ENCODE measurements at places on chromosomes 2 and 18.

- DNase-seq: no peak
Measured at GRCh38 chr2:105391058-105391627, 7.7 kb downstream of the FHL2 start.

- DNase-seq: no peak
Measured at GRCh38 chr18:38386146-38386545, 820.5 kb upstream of the CELF4 start.

- no peak for DNase-seq
Measured at GRCh38 chr18:54734059-54734458, 94.2 kb upstream of the RAB27B start.

GRCh38 chr2:101200676-101201075 lies 49.5 kb upstream of the TBC1D8 start:
- no peak for DNase-seq

- DNase-seq: no peak
Measured at GRCh38 chr2:152473151-152473857, 138.3 kb downstream of the FMNL2 start.

DNA sequence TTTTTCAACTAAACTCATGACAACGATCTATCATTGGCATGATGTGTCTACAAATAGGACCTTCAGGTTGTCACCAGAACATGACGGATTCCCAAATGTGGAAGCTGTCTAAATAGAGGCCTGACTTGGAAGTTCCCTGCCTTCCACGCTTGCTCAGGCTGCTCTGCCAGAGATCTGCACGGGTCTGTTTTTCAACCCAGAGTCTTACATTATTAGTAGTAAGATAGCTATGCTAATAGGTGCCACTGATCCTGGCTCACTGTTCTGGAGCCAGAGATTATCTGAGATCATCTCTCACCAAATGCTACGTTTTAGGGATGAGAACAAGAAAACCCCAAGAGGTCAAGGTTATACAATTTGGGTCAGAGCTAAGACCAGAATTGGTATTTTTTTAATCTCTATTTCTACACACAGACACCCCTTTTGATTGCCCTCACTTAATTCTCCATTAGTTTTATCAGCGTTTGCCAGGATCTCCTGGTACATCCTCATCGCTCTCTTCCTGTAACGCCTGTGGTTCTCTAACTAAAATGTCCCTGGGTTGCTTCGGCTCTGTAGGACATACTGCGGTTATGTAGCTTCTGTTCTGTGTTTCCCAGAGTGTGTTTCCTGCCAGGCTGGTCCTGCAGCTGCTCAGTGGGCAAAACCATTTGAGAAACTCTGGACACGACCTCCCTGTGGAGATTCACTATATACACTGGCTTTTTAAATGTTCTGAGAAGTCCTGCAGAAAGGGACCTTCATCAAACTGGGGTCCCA lies 5.7 kb downstream of the CDC42EP3 start:
- DNase-seq: no peak

DNA sequence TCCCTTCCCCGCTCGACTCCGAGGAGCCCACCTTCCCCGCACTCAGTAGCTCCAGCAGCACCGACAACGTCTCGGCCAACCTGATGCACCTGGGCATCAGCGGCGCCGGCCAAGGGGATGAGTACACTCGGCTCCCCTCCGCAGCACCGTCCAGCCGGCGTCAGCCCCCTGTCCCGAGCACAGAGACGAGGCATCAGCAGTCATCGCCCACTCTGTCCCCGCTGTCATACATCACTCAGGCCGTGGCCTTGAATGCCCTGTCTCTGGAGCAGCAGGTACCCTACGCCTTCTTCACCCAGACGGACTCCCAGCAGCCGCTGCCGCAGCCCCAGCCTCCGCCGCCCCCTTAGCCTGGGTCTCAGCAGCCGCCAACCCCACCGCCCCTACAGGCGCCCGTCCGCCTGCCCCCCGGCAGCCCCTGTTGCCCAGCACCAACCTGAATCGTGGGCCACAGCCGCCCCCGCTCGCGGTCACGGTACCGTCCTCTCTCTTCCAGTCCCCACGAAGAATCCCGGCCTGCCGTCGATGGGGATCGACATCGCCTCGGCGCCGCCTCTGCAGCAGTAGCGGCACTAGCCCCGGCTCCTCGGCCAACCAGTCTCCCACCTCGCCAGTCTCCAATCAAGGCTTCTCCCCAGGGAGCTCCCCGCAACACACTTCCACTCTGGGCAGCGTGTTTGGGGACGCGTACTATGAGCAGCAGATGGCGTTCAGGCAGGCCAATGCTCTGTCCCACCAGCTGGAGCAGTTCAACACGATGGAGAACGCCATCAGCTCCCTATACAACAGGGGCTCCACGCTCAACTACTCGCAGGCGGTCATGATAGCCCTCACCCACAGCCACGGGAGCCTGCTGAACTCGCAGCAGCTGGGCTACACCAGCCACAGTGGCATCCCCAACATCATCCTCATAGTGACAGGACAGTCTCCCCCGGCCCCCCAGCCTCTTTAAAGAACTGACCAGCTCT lies 1195.9 kb upstream of the CHAC2 start:
- no peak for DNase-seq

GRCh38 chr2:224143526-224143925 lies 104.4 kb upstream of the SERPINE2 start:
- no peak for DNase-seq

GRCh38 chr2:108414256-108414876 lies 34.6 kb upstream of the GCC2 start:
- no peak for DNase-seq

DNA sequence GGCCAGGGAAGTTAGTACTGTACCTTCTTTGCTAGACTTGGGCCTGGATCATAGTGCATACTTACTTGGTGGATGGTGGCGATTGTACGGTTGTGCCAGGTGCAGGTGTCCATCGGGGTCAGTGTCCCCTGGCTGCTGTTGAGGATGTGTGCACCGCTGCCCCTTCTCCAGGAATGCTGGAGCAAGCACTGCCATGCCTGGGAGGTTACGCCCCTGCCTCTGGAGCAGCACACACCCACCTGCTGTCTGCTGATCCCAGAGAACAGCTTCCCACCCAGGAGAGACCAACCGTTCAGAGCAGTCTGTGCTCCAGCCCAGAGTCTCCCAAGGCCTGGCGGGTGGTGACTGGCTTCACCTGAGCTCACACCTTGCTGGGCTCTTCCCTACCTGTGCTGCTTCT lies 286.8 kb upstream of the HS6ST1 start:
- DNase-seq: no peak

- no peak for DNase-seq
Measured at GRCh38 chr2:149732730-149733290, 145.2 kb upstream of the MMADHC start.

GRCh38 chr2:130303169-130303568 lies 39.5 kb upstream of the IMP4 start:
- no peak for DNase-seq

- no peak for DNase-seq
Measured at GRCh38 chr2:69807821-69808540, 21.5 kb upstream of the GMCL1 start.

- no peak for DNase-seq
Measured at GRCh38 chr2:199988151-199988550, 32.8 kb downstream of the MAIP1 start.

- DNase-seq: no peak
Measured at GRCh38 chr18:79544386-79544963, 135.1 kb upstream of the CTDP1 start.
